ENCODE measurements at places on chromosomes 3 and 15. TPM values are rescaled to one million over a fixed set of nuclear protein-coding genes. Genes with fewer than 3 reads are reported as not detected.
A peak's percentile ranks its signal among the peaks of the same experiment; 100 is the strongest.

DNA sequence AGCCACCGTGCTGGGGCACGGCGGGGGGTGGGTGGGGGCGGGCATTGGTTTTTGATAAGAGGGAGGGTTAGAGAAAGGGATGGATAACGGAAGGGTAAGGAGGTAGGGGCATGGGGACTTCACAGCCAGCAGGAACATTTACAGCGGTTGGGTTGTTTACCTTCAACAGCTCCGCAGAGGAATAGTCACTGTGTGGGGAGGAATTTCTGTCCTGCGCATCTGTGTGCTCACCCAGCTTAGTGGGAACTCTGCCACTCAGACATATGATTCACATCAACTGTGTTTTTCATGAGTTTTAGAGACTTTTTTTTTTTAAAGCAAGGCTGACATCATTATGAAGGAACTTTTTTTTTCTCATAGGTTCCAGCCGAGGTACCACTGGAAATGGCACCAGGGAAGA is 19.6 kb downstream of the CHRD start:
- no peaks in the 10 kb centered on the region for H3K27me3 ChIP-seq
- H3K4me1 ChIP-seq, result no peaks in the 10 kb centered on the region
- H3K36me3 ChIP-seq, result no peaks in the 10 kb centered on the region
- H3K27ac ChIP-seq, result no peak overlapping the region
- DNase-seq, result no peak

DNA sequence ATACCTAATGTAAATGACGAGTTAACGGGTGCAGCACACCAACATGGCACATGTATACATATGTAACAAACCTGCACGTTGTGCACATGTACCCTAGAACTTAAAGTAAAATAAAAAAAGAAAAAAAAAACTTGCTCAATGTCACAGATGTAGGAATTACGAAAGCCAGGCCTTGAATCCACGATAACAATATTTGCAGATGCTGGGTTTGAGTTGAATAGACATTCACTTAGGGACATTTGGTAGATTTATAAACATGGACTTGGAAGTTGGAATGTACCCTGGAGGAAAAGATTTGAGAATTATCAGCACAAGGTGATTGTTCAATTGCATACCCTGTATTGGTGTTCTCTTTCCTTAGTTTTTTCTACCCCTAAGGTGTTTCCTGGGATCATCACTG is 260.2 kb upstream of the PEX5L start:
- no peak for DNase-seq
- no peak overlapping the region for H3K27ac ChIP-seq
- H3K27me3 ChIP-seq, result no peaks in the 10 kb centered on the region
- H3K4me3 ChIP-seq, result no peak overlapping the region

The ERICH6 gene
- not detected for total RNA-seq

The FBXO40 gene
- not detected for total RNA-seq

The LTK gene
- 0.35 TPM for total RNA-seq

GRCh38 chr3:30602946-30603345 is 3.5 kb upstream of the TGFBR2 start:
- H3K27ac ChIP-seq, result no peak overlapping the region
- no peaks in the 10 kb centered on the region for H3K36me3 ChIP-seq
- no peak overlapping the region for H3K4me3 ChIP-seq
- H3K4me1 ChIP-seq, result peaks cover 4% of the 10 kb centered on the region
- no peaks in the 10 kb centered on the region for H3K27me3 ChIP-seq

The DUOXA2 gene
- not detected for total RNA-seq

- DNase-seq, result no peak
- H3K27me3 ChIP-seq, result no peaks in the 10 kb centered on the region
- H3K27ac ChIP-seq, result peak overlapping the region; percentile 80
- no peaks in the 10 kb centered on the region for H3K36me3 ChIP-seq
- H3K4me1 ChIP-seq, result peaks cover 70% of the 10 kb centered on the region
Measured at GRCh38 chr15:99508852-99509251, 56.9 kb upstream of the MEF2A start.

The ALG3 gene
- total RNA-seq, result 52.0 TPM
